Astrocyte of the hippocampus (primary cell): ENCODE measurements at places on chromosomes 16 and 17.
A peak's percentile ranks its signal among the peaks of the same experiment; 100 is the strongest.

DNA sequence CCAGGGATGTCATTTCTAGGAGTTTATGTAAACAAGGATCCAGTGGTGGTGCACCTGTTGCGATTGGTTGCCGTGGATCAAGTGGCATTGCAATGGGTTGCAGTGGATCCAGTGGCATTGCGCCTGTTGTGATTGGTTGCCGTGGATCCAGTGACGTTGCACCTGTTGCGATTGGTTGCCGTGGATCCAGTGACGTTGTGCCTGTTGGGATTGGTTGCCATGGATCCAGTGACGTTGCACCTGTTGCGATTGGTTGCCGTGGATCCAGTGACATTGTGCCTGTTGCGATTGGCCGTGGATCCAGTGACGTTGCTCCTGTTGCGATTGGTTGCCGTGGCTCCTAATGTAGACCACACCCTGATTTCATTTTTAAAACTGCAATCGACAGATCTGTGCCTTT is 56.2 kb upstream of the CRISPLD2 start:
- no peak for DNase-seq

DNA sequence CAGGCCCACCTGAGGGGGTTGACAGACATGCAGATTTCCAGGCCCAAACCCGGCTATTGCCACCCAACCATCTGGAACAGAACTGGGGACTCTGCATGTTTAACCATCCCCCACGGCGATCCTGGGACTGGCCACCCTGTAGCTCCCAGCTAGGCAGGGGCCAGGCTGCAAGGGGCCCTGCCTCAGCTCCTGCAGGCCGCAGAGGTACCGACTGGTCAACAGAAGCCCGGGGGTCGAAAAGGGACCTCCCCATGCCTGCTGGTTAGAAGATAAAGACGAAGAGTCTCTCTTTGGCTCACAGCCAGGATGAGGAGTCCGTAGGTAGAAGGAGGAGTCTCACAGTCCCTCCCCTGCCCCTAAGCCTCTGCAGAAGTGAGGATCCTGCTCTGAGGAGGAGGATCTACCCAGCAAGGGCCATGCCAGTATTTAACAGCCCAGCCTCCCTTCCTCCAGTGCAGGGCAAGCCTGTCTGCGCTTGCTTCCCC is 223.4 kb upstream of the TNRC6C start:
- DNase-seq, result peak; percentile 12

DNA sequence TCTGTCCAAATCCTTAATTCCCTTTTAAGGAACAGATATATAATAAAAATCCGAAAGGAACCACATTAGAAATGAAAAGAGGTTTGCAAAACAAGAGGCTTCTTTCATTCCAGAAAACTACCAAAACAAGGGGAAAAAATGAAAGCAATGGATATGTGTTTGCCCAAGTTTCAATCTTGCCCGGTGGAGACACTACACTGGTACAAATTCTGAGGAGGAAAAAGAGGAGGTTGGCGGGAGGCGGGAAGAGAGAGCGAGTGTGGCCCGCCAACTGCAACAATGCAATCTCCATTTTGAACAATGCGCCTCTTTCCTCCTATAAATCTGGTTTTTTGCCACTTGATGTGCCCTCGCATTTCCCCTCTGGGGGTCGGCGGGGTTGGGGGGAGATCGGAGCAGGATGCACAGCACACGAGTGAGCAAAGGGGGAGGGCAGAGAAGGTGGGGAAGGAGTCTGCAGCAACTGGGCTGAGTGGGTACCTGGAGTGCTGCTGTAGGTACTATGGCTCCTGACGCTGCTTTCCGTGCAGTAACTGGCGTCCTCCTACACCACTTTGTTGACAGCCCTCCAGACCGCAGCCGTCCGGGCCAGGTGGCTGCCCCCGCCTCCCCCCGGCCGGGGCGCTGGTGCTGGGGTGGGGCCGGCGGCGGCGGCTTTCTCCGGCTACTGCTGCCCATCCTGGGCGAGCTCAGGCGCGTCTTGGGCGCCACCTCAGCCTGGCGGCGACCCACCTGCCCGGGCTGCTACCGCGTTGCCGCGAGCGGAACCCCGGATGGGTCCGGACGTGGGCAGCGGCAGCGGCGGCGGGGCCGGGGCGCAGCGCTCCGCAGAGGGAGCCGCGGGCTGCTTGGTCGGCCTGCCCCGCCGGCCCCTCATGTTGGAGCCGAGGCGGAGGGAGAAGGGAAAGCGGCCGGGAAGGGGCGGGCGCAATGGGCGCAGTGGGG is 93.8 kb upstream of the PLEKHM1 start:
- peak; percentile 73 for DNase-seq

DNA sequence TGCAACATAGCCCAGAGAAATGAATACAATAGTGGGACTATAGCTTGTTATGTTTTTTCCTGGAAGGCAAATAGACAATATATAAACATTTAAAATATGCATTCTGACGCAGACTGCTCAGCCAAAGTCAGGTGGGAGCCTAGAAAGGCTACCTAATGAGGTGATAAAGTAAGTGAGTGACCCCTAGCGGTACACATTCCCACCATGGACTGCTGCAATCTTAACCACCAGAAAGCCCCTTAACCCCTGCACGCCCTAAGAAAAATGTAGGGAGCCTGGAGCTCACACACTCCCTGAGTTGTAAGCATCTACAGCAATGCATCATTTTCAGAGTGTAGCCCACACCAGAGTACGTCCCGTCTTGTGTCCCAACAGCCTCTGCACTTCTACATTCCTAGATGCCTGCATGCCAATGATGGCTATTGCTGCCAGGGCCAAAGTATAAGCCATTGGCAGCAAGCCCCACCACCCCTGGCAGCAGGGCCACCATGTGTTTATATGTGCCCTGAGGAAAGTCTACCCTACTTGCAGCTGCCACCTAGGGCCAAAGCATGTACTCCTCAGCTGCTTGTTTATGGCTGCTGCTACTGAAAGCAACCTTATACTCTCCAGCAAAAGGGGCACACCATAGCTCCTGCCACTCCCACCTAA is 127.6 kb downstream of the KIF2B start:
- no peak for DNase-seq

GRCh38 chr17:67386965-67387551 is 10.0 kb downstream of the PITPNC1 start:
- DNase-seq, result peak; percentile 58

DNA sequence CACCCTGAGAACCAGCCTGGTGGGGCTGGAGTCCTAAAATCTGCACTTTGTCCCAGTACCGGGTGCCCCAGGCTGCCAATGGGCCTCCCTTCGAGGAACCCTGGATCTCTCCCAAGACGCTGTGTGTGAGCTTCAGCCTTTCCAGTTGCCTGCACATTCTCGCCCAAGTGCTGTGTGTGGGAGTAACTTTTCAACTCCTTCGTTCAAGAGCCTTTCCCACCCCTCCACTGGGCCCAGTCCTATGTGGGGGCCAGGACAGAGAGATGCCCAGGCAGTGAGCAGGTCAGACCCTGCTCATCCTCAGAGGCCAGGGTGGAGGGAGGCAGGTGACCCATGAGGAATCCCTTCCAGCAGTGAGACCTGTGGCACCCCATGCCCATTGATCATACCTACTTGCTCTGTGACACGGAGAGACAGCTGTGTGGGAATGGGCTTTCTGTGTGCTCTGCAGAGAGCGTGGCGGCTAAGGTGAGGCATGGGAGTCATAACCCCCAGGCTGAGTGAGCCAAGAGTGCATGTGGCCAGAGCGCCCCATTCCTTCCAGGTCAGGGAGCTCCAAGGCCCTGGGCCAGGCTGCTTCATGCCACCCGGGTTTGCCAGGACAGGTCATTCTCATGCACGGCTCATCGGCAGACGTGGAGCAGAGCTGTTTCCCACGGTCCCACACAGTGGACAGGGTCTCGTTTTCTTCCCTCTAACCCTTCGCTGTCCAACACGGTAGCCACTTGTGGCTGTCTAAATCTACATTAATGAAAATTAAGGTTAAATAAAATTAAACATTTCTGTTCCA is 154.4 kb downstream of the CLEC16A start:
- no peak for DNase-seq

- no peak for DNase-seq
Measured at GRCh38 chr17:80729761-80730160, 185.1 kb downstream of the RPTOR start.

- no peak for DNase-seq
Measured at GRCh38 chr16:54050459-54051210, 236.0 kb downstream of the IRX3 start.

DNA sequence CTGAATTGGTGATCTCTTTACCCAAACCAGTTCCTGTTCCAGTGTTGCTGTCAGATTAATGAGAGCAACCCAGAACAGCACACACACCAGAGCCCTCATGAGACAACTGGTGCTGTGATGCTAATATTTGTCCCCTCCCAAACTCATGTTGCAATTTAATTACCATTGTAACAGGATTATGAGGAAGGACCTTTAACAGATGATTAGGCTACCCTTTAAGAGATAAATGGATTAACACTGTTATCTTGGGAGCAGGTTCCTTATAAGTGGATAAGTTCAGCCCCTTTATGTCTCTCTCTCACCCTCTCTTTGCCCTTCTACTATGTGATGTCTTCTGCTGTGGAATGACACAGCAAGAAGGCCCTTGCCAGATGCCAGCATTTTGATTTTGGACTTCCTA is 1.1 kb upstream of the CCDC182 start:
- DNase-seq, result no peak

DNA sequence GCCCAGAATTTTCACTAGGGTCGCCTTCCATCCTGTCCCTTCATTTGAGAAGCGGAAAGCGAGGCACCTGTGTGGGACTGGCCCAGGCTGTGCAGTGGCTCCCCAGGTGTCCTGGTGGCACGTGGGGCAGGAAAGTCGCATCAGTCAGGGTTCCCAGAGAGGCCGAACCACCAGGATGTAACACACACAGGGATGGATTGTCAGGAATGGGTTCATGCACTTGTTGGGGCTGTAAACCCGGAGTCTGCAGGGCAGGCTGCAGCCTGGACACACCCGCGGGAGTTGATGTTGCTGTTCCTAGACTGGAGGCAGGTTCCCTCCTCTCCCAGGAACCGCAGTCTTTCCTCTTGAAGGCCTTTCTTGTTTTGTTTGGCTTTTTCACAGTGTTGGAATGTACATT is 30.7 kb upstream of the RPTOR start:
- peak; percentile 92 for DNase-seq

- DNase-seq, result no peak
Measured at GRCh38 chr17:18197535-18198194, 14.0 kb downstream of the ALKBH5 start.

- DNase-seq, result no peak
Measured at GRCh38 chr16:20621406-20621805, 45.2 kb upstream of the ACSM2B start.

- no peak for DNase-seq
Measured at GRCh38 chr16:4433914-4434787, 8.5 kb downstream of the DNAJA3 start.

- DNase-seq, result no peak
Measured at GRCh38 chr16:72244853-72245252, 72.9 kb upstream of the PMFBP1 start.
